Activated T-helper 1 cell treated with anti-CD3 and anti-CD28 coated beads, Interleukin-12 subunit alpha, Interleukin-12 subunit beta, Interleukin-2, Interleukin-4 antibody, amounts not matched to agents 30 ng/mL and 10 ng/mL and 1 ng/mL, durations not matched to agents 14 hours and 24 hours and 36 hours (primary cell): ENCODE measurements at places on chromosomes 16 and 17.

GRCh38 chr17:57997085-57997809 is 9.2 kb upstream of the VEZF1 start:
- DNase-seq = no peak

- no peak for DNase-seq
These were observed 27.9 kb upstream of the AXIN2 start for GRCh38 chr17:65589321-65589720.

- DNase-seq = peak; percentile 11
These were observed 100.8 kb downstream of the ABCC12 start for GRCh38 chr16:48054881-48055601.

- DNase-seq = no peak
These were observed 7.8 kb downstream of the ZFHX3 start for GRCh38 chr16:73040136-73040535.
